ENCODE measurements at places on chromosomes 12 and 14. TPM values are rescaled to one million over a fixed set of nuclear protein-coding genes. Genes with fewer than 3 reads are reported as not detected.

DNA sequence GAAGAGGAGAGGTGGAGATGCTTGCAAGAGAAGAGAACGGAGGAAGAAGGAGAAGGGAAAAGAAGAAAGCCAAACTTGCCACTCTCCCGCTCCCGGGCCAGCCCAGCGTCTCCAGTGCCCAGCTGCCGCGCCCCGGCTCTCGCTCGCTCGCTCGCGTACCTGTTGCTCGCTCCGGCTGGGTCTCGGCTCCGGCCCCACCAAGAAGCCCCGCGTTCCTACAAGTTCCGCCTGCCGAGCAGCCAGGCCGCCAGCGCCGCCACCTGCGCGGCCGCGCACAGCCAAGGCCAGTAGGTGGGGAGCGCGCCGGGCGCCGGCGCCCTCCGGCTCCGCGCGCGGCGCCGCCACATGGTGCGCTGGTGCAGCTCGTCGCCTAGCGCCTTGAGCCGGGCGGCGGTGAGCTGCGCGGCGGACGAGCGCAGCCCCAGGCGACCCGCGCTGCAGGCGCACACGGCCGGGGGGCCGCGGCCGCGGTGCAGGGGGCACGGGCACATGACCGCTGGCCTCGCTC is 370 bp downstream of the HRK start:
- no peaks in the 10 kb centered on the region for H3K36me3 ChIP-seq
- no peak for DNase-seq
- peaks cover 51% of the 10 kb centered on the region for H3K4me1 ChIP-seq
- no peak overlapping the region for H3K27ac ChIP-seq

ACSM4 gene
- total RNA-seq: not detected

TAS2R50 gene
- 2.0 TPM for total RNA-seq

BEGAIN gene
- 0.53 TPM for total RNA-seq

BCAT1 gene
- 2.0 TPM for total RNA-seq
